ENCODE measurements at places on chromosomes 13 and 19. TPM values are rescaled to one million over a fixed set of nuclear protein-coding genes. Genes with fewer than 3 reads are reported as not detected.
A peak's percentile ranks its signal among the peaks of the same experiment; 100 is the strongest.

The CLDND2 gene
- not detected for total RNA-seq

The TSKS gene
- total RNA-seq = 0.38 TPM

The COL4A1 gene
- total RNA-seq = 549 TPM

DNA sequence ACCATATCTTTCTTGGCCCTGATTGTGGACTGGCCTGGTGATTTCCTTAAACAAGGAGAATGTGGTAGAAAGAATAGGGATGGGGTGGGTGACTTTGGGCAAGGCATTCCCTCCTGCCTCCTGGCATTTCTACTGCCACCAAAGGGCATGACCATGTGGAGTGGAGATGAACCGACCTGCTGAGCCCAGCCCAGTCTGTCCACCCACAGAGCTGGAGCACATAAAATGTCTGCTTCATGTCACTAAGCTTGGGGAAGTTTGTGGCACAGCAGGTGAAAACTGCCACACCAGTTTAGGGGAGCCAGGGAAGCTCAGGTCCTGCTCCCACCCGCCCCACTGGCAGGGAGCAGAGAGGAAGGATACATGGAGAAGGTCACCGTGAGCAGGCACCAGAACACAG is 6.3 kb downstream of the TMEM161A start:
- DNase-seq = no peak
- no peaks in the 10 kb centered on the region for H3K4me1 ChIP-seq
- H3K27me3 ChIP-seq = no peaks in the 10 kb centered on the region
- no peak overlapping the region for H3K4me3 ChIP-seq
- no peaks in the 10 kb centered on the region for H3K36me3 ChIP-seq

DNA sequence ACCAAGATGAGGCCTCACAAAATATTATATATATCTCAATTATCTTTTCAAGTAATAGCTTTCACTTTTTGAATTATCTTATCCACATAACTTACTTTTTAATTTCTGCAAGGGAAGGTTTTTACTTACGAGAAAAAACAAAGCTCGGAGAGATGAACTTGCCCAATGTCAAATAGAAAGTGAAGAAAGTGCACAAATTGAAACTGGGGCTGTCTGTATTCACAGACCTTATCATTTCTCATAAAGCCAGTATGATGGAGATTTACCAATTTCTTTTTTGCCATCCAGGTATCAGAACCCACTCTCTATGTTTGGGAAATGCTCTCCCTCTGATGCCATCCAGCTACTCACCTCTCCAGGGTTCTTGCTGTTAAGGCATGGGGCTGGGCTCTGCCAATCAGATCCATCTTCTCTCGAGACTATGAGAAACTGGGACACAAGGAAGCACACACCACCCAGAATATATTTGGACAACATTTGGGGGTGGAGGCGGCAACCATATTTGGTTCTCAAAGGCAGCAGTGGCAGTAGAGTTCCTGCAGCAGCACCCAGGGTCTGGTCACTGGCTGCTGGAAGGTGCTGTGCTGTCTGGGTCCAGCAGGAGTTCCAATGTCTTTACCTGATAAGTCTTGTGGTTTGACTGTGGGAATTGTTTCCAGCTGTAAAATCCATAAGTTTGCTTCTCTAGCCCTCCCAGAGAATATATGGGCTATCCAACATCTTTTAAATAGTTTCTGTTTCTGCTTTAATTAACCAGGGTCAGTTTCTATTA is 45.8 kb upstream of the SCEL start:
- no peaks in the 10 kb centered on the region for H3K4me1 ChIP-seq
- H3K27ac ChIP-seq = no peak overlapping the region
- no peak for DNase-seq
- no peak overlapping the region for H3K4me3 ChIP-seq

DNA sequence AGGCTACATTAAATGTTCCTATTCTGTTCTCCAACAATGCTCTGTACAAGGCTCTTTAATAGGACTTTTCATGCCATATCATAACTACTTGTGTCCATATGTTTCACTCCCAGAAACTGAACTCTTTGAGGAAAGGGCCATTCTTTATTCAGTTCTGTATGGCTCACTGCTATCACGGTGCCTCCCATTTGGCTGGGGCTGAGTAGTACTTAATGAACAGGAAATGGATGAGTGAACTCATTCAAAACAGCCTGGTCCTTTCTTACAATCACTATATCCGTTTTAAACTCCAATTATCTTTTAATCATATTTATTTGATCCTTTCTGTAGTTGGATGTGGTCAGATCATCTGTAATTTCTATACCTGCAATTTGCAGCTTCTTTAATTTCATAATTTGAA is 410.6 kb downstream of the TBC1D4 start:
- peaks cover 12% of the 10 kb centered on the region for H3K27me3 ChIP-seq
- H3K4me1 ChIP-seq = no peaks in the 10 kb centered on the region
- H3K36me3 ChIP-seq = no peaks in the 10 kb centered on the region
- H3K4me3 ChIP-seq = no peak overlapping the region

DNA sequence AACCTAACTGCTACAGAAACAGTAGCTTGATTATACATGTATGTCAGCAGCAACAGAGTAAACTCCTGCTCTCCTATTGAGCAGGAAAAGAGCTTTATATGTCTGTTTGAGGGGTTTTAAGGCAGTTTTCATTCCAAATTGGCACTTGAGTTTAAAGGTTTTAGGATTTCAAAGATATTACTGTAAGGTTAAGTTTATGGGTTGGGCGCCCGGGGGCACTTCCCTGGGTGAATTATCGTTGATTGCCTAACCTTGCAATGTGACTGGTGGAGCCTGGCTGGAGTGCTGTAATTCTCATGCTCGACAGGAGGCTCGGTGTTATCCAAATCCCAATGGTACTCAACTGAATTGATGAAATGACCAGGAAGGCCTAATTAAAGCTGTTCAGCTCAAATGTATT is 1586.1 kb downstream of the OLFM4 start:
- no peak overlapping the region for H3K27ac ChIP-seq
- DNase-seq = no peak
- no peaks in the 10 kb centered on the region for H3K4me1 ChIP-seq
- H3K36me3 ChIP-seq = no peaks in the 10 kb centered on the region

DNA sequence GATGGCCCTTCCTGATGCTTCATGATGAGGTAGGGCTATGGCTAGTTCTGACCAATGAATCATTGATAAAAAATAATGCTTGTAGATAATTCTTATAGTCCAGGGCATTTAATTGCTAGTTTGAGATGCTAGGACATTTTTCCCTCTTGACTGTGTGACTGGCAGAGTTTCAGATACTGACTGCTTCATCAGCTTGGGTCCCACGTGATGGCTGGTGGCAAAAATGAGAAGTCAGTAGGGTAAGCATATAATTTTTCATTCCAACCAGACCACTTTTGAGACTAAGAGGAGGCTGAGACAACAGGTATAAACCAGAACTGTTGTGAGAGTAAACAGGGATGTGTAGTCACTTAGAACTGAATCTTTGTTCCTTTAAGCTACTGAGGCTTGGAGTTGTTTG is 183.3 kb downstream of the HS6ST3 start:
- DNase-seq = no peak
- H3K4me3 ChIP-seq = no peak overlapping the region
- H3K4me1 ChIP-seq = no peaks in the 10 kb centered on the region
- no peak overlapping the region for H3K27ac ChIP-seq
- no peaks in the 10 kb centered on the region for H3K36me3 ChIP-seq

GRCh38 chr13:76709851-76710250 is 176.4 kb downstream of the KCTD12 start:
- H3K27ac ChIP-seq = peak overlapping the region; percentile 13
- H3K4me3 ChIP-seq = no peak overlapping the region
- peak; percentile 73 for DNase-seq
